ENCODE measurements at places on chromosomes 6 and 20.

GRCh38 chr6:34239500-34239825 is 2.8 kb downstream of the HMGA1 start:
- DNase-seq, result no peak

- no peak for DNase-seq
Observed at GRCh38 chr6:33857093-33857931, 53.5 kb upstream of the MLN start.

GRCh38 chr6:36897609-36898008 is 11.9 kb downstream of the C6orf89 start:
- no peak for DNase-seq

DNA sequence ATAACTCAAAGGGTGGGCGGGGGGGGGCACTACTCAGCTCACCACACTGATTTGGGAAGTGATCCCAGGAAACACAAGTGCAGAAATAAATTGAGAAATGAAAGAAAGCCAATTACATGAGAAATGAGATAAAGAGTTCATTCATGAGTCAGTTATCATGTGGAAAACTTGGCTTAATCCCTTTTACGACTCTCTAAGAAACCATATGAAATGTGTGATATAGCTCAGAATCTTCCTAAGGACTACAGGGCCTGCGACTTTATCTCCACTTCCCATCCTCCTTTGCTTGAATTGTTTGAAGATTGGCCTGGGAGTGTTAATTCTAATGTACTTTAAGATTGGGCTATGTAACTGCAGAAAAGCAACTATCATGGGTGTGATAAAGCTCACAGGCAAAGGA is 3.6 kb upstream of the BTN2A2 start:
- DNase-seq, result no peak

DNA sequence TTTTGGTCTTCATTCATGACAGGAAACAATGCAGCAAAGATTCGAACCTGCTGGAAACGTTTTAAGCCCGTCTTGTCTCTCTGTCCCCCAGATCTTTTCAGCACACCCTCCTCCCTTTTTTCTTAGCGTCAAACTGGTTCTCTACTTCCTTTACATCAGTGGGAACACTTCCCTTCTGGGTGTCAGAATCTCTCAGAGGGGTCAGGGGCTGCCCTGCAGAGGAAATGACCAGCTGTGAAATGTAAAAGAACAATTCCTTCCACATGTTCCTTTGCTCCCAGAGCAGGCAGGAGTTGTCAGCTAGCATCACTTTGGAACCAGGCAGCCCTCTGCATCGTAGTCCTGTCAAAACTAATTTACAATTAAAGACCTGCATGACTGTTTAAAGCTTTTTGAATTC is 619.0 kb downstream of the TFAP2A start:
- DNase-seq, result no peak

GRCh38 chr20:2691663-2692035 is 931 bp upstream of the EBF4 start:
- DNase-seq, result no peak

DNA sequence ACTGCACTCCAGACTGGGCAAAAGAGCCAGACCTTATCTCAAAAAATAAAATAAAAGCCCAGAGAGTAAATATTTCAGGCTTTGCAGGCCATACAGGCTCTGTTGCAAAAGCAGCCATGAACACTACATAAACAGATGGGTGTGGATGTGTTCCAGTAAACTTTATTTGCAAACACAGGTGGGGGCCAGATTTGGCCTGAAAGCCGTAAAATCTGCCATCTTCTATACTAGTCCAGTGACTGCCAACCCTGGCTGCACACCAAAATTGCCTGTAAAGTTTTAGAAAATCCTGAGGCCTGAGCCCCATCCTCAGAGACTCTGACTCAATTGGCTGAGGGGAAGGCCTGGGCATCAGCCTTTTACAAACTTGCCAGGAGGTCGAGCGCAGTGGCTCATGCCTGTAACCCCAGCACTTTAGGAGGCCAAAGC is 103.6 kb downstream of the ZMYND8 start:
- DNase-seq, result no peak

DNA sequence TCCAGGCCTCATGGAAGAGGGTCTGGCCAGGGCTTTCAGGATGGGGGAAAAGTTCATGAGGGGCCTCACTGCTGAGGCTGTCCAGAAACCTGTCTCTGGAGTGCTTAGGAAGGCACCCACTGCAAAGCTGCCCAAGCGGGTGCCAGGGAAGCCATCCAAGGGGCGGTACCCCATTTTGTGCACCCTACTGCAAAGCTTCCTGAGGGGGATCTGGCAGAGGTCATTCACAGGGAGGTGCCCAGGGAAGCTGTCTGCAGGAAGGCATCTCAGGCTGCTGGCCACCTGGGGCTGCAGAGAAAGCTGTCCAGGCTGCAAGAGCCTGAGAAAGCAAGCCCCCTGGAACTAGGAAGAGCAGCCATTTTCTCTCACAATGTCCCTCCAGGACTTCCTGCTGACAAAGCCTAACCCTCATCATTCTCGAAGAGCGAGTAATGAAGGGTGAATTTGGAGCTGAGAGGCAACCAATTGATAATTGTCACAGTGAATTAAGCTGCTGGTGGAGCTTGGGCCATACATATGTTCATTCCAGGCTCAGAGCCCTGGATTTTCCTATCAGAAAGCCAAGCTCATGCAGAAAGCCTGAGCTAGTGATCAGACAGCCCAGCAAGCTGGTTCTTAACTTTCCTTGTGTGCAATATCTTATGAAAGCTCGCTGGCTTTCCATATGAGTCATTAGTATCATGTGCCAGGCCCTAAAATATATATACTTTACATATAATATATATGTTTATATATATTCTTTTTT is 62.2 kb upstream of the SLC22A16 start:
- no peak for DNase-seq

- DNase-seq, result no peak
Observed at GRCh38 chr6:69719602-69720193, 77.1 kb downstream of the LMBRD1 start.

DNA sequence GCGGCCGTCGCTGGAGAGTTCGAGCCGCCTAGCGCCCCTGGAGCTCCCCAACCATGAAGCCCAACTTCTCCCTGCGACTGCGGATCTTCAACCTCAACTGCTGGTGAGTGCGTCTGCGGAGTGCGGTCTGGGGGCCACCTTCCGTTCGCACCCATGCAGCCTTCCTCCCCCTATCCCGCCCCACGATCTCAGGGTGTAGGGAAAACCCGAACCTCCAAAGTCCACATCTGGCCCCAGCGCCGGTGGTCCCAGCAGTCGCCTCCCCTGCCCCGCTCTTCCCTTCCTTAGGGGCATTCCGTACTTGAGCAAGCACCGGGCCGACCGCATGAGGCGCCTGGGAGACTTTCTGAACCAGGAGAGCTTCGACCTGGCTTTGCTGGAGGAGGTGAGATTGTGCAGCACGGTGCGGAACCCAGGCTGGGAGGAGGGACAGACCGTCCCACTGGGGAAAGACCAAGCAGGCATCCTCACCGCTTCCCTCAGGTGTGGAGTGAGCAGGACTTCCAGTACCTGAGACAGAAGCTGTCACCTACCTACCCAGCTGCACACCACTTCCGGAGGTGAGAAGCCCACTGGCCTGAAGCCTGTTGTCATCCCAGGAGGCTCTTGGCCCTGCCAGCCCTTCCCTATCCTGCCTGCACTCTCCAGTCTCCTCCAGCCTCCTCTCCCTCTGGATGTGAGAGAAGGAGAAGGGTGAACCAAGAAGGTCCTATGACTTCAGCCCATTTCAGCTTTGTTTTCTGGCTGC is 719 bp downstream of the SMPD2 start:
- no peak for DNase-seq

DNA sequence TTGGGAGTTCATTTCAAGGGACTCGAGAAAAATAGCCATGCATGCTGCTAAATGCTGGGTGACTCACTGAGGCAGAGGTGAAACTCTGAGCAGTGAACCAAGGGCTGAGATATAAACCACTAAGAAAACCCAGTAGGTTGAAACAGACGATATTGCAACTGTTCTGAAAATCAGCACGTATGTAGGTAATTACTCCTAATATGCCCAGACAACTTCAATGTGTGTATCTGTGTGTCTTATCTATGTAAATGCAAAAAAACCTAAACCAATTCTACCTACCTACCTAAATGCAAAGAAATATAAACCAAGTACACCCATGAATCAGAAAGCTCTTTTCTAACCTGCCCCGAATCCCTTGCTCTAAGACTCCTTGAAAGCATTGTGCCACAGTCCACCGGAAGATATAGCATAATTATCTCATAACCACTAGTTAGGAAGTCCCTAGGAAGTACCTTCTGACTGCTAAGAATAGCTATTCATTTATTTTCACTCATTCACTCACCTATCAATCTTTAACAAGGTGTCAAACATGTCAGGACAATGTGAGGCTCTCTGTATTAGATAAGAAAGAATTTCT is 458.7 kb upstream of the RUNX2 start:
- DNase-seq, result no peak

- DNase-seq, result no peak
Observed at GRCh38 chr6:96651816-96652215, 88.9 kb downstream of the FHL5 start.

DNA sequence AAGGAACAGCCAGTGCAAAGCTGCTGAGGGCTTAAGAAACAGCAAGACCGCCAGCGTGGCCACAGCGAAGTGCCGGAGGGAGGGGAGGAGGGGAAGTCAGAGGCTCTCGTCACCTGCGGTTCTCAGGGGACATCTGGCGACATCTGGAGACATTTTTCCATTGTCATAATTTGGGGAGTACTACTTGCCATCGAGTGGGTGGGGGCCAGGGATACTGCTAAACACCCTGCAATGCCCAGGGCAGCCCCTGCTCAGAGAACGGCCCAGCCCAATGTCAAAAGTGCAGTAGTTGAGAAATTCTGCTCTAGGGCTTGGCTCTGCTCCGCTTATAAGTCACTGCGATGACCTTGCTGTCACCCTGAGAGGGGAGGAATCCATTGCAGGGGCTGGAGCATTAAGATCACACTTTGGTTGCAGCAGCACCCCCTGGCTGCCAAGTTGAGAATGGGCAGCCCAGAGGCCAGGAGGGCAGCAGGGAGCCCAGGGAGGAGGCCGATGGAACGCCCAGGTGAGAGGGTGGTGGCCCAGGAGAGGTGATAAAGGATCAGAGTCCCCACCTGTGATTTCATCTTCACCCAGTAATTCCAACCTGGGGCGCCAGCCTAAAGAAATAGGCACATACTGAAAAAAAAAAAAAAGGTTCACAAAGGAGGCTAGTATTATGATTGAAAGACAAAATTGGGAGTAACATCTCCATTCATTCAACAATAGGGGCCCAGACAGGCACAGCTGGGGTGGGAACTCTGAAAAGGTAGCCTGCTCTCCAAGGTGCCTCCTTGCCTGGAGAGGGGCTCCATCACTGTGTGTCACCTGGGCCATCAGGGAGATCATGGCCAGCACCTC is 218.2 kb downstream of the BMP7 start:
- no peak for DNase-seq

GRCh38 chr6:147204843-147205311 is 660 bp downstream of the STXBP5 start:
- no peak for DNase-seq

DNA sequence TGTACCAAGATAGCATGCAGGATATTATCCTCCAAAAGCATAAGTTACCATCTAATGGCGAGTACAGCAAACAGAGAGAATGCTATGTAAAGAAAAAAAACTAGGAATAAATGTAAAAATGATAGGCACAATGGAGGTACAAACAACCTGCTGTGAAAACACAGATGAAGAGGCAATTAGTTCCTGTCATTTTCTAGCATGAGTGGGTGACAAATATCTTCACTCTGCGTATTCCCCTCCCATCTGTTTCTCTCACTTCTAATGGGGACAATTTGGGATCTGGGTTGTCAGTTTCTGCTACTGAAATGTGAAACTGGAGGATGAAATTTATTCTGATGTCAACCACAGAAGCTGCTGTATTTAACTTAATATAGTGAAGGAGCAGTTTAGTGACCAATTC is 11.7 kb upstream of the PTPRK start:
- no peak for DNase-seq

DNA sequence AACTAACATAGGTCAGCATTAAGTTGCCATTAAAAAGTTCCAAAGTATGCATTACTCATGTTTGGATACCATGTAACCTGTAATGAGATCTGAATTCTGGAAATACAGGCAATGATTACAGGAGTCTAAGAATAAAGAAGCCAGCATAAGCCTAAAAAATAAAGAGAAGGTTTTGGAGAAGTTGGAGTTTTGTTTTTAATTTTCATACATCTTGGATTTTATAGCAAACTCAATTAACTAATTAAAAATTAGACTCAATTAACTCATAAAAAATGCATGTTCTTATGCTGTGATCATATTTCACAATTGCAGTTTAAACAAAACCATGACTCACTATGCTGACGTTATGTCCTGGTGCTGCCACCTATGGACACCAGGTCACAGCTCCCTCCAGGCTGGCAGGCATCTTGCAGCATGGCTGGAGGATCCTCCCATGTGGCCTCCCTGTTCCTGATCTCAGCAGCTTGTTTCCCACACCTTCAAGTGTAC is 648.8 kb upstream of the AGPAT4 start:
- no peak for DNase-seq

DNA sequence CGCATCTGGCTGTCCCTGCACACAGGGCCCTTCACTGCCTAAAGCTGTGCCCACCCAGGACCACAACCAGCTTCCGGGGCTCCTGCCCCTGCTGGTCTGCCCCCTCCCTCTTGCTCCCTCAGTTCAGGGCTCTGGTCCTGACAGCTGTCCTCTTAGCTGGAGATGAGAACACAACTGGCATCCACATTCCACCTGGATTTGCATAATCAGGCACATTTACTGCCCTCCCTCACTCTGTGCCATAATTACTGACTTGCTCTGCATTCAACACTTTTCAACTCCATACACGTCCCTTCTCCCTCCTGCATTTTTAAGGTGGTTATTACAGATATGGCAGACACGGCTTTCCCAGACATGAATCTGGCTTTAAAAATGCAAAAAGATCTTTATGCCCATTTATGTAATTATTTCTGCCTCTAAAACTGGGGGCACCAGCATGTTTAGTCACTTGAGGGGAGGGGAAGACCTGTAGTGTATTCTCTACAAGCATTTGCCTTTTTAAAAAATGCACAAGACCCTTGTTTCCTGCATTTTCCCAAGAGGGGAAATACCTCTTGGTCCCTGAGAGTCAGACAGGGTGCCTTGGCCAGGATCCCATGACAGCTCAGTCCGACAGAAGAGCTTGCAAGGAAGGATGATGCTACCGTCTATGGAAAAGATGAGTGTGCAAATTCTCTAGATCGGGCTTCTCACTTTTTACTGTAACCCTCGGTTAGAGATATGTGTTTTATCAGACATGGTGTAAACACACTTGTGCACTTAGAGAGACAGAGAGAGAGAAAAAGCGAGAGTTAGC is 401.8 kb downstream of the PREX1 start:
- no peak for DNase-seq

GRCh38 chr6:32982702-32983492 is 14.5 kb downstream of the BRD2 start:
- DNase-seq, result no peak

- no peak for DNase-seq
Observed at GRCh38 chr6:89034586-89035251, 45.8 kb upstream of the PNRC1 start.

- DNase-seq, result no peak
Observed at GRCh38 chr6:147099974-147100373, 104.2 kb upstream of the STXBP5 start.

GRCh38 chr6:53528107-53528506 is 16.8 kb downstream of the GCLC start:
- DNase-seq, result no peak
